ENCODE measurements at places on chromosomes 6 and 20.
A peak's percentile ranks its signal among the peaks of the same experiment; 100 is the strongest.

- no peak for DNase-seq
These were observed 194.2 kb upstream of the FOXQ1 start for GRCh38 chr6:1117530-1118286.

- no peak for DNase-seq
These were observed 471.7 kb downstream of the CDKAL1 start for GRCh38 chr6:21005816-21006570.

- no peak for DNase-seq
These were observed 487.3 kb upstream of the JARID2 start for GRCh38 chr6:14758421-14759081.

- no peak for DNase-seq
These were observed 273.2 kb downstream of the CDC5L start for GRCh38 chr6:44660561-44661220.

DNA sequence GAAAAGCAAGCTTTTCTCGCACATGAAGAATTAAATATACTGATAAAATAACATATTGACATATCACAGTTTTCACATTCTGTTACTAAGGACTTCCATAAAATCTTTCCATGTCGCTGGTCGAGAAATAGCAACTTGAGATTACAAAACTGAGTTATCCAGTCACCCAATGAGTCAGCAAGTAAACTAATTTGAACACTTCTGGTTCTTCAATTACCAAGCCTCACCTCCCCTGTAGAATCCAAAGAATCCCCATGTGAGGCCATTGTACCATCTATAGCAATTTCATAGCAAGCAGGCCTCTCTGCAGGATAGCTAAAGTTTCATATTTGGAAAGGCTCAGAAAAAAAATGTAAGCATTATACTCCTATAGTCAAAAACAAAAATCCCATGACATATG is 87.3 kb downstream of the PKHD1 start:
- DNase-seq = no peak

DNA sequence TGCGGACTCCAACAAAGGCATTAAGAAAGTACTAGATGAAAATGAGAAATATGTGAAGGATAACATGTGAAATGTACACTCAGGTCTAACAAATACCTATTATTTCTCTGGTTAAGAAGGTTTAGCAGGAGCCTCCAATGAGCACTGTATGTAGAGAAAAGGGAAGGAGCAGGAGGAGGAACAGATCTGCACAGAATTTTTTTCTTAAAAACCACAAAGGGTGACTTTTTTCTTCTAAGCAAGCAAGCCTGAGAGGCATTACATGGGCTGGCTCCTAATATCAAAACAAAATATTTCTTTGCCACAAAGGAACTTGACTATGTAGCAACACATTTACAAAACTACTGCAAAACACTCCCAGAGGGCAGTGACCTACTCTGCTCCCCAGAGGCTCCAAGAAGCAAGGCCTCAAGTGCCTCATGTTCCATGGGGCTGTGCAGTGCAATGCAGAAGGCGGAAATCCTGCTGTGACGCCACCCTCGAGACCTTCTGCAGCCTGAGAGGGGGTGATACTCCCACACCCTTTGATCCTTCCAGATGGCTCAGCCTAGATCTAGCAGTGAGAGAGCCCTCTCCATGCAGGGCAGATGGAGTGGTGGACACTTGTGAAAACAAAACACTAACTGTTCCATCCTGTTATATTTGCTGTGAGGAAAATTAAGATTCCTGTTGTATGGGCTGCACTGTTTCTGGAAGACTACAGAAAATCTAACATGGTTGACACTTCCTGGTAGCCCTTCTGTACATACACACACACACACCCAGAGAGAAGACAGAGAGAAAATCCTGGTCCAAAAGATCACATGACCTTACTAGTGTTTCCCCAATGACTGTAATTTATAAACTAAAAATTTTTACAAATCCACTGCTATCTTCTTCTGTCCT is 36.0 kb upstream of the SMIM29 start:
- DNase-seq = peak; percentile 11

GRCh38 chr20:50189681-50190250 is 864 bp upstream of the CEBPB start:
- no peak for DNase-seq

DNA sequence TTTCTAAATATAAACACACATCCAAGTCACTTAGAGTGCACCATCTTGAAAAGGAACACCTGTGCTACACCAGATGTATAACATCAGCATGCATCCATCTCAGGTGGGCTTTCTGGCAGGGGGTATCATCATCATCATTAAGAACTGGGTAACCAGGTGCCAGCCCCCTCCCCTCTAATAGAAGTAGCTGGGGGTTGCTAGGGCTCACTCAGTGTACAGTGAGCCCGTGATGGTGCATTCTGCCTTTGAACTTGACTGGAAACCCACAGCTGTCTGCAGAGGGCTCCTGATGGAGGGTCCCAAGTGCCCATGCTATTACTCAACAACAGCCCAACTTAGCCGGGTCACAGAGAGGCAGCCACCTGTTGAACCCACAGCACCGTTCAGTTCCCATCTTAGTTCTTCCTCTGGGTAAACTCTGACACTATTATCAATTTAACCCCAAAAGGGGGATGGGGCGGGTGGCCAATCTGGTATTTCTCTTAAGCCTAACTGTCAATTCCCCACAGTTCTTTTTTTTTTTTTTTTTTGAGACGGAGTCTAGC is 32.7 kb upstream of the CCND3 start:
- DNase-seq = no peak

DNA sequence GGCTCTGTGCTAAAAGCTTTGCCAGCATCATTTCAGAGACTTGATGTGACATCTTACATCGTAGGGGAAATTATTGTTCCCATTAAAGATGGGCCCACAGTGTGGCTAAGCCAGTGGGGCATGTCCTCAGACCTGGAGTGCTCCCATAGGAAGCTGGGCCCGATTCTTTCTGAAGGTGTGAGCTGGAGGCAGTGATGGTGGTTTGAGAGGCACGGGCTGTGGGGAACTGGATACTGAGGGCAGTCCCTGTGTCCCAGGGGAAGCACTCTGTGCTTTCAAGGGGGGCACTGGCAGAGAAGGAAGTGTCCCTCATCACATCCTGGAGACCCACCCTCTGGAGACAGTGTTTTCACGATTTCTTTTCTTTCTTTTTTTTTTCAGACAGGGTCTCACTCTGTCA is 8.6 kb upstream of the FAM110A start:
- DNase-seq = no peak

DNA sequence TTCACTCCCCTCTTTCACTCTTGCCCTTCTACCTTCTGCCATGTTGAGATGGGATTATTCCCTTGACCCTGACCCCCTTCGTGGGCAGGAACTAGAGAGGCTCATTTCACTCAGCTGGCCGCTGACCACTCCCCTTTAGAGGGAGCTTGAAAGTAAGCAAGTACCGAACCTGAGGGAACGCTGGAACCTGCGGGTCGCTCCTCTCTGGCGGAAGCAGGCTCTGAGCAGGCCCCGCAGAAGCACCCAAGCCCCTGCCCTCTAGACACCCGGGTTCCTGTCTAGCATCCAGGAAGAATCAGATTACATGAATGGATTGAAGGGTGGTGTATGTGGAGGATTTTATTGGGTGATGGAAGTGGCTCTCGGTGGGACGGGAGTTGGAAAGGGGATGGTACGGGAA is 11.9 kb upstream of the MYCT1 start:
- no peak for DNase-seq

- DNase-seq = no peak
These were observed 7.9 kb downstream of the ROS1 start for GRCh38 chr6:117417851-117418250.

- DNase-seq = no peak
These were observed 3.8 kb upstream of the ECHDC1 start for GRCh38 chr6:127347178-127347577.

DNA sequence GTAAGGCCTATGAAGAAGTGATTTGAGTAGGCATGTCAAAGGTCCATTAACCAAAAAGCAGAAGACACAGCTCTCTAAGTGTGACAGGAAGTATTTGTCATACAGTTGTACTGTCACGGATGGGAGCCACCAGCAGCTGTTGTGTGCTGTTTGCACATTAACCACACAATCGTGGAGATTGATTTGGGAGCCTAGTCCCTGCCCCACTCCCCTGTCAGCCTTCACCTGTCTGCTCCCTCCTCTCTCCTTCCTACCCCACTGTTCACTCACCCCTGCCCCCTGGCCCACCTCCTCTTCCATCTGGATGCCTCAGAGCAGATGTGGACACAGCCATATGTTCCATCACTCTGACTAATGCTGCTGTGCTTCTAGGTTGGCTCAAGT is 124.7 kb upstream of the SPACA1 start:
- DNase-seq = peak; percentile 47

DNA sequence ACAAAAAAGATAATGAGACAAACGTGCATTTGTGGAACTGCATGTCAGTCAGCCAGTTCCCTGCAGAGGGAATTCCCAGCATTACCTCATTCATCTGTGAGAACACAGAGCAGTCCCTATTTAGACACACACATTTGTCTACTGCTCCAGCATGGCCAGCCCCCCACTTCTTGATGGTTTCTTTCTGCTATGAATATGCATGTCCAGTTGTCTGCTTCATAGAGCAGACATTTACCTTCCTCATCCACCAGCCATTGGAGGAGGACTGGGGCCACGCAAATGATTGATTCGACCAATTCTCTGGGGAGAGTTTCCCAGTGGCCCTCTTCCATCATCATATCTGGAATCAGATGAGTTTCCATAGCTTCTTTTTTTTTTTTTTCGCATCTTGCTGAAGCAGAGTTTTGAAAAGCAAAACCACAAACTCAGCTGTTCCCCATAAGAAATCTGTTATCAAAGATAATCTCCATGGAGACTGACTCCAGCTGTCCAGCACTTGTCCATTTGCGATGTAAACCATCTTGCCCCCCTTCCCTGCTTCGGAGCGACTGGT is 11.8 kb downstream of the ENPP1 start:
- DNase-seq = no peak

GRCh38 chr6:2103765-2104523 is 141.5 kb downstream of the GMDS start:
- peak; percentile 68 for DNase-seq

DNA sequence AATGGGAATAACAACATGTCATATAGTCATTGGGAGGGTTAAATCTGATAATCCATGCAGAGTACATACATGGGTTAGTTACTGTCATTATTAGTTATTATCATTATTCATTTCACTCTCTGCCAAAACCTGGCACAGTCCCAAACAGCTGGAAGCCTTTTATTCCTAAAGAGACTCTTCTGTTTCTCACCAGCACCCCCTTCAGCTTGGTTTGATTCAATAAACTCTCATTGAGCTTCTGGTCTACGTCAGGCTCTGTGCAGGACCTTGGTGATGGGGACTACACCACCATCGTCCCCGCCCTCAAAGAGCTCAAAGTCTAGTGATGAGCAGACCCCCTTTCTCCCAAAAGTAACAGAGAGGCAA is 2.3 kb downstream of the KCNK15 start:
- peak; percentile 35 for DNase-seq

DNA sequence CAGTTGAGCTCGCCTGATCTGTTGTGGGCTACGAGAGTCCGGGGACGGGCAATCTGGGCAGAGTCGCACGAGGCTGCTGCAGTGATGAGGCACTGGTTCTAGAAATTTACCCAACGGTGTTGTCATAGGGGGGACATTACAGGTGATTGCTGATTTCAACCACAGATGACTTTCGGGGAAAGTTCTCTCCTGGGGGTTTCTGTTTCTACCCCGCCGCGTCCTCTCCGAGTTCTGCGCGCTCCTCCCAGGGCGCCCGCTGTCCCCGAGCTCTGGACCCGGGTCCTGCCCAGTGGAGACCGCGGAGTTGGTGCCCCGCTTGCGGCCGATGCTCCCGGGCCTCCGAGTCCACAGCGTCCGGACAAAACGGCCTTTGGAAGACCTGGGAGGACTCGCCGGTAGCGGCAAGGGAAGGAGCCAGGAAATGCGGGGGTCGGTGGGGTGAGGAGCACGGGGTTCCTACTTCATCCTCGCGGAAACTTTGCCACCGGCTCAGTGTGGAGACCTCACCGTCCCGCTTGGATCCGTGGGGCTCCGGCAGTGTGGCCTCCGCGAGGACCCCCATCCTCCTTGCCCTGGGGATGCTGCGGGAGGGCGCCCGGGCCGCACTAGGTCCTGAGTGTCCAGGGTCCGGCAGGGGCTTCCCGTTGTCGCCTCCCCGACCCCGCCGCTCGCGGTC is 12.3 kb upstream of the RAET1L start:
- no peak for DNase-seq

DNA sequence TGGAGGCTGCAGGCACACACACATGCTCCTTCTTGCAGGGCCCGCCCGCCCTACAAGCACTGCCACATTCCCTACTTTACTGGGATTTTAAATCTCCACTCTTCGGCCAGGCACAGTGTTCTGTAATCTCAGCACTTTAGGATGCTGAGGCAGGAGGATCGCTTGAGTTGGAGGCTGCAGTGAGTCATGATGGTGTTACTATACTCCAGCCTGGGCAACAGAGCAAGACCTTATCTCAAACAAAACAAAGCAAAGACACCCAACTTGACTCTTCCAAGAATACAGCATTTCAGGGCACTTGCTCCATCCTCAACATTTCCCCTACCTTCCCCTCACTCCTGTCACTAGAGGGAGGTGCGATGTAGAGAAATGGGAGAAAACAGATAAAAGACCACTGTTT is 194.0 kb downstream of the MYLK4 start:
- no peak for DNase-seq

- no peak for DNase-seq
These were observed 3.5 kb downstream of the ENPP3 start for GRCh38 chr6:131640576-131640975.

- no peak for DNase-seq
These were observed 18.2 kb downstream of the TRIM26 start for GRCh38 chr6:30194797-30195690.

DNA sequence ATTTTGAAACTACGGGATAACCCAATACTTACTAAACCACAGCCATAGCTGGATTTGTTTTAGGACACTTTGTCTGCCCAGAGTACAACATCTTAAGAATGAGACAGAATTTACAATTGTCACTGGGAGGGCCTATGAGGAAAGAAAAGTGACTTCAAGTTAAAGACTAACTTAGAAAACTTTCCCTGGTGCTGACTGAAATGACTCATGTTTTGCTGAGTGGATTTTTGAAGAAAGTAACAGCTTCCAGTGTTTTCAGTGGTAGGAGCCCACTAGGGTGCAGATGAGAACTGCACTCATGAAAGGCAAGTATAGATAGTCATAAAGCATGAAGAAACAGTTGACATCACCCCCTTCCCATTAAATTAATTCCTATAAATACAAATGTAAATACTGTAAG is 988.2 kb upstream of the MAP3K7 start:
- no peak for DNase-seq

GRCh38 chr6:15089569-15090144 is 156.2 kb upstream of the JARID2 start:
- DNase-seq = peak; percentile 31

DNA sequence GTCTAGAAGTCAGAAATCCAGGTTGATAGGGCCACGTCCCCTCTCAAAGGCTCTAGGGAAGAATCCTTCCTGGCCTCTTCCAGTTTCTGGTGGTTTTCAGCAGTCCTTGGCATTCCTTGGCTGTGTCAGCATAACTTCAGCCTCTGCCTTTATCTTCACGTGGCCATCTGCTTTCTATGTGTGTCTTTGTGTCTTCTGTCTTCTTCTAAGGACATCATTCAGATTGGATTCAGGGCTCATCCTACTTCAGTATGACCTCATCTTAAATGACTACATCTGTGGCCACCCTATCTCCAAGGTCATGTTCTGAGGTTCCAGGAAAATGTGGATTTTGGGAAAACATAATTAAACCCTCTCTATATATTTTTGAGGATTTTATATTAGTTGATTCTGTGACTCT is 23.0 kb downstream of the C6orf89 start:
- no peak for DNase-seq

- DNase-seq = no peak
These were observed 22.4 kb upstream of the PBOV1 start for GRCh38 chr6:138240476-138241245.

- no peak for DNase-seq
These were observed 3.4 kb upstream of the NOL7 start for GRCh38 chr6:13611715-13612114.

All from NCI-H82 (cell line).